ENCODE measurements at places on chromosomes 11 and 22.
A peak's percentile ranks its signal among the peaks of the same experiment; 100 is the strongest.

- DNase-seq = no peak
These were observed 198.5 kb upstream of the CTSC start for GRCh38 chr11:88535916-88536547.

DNA sequence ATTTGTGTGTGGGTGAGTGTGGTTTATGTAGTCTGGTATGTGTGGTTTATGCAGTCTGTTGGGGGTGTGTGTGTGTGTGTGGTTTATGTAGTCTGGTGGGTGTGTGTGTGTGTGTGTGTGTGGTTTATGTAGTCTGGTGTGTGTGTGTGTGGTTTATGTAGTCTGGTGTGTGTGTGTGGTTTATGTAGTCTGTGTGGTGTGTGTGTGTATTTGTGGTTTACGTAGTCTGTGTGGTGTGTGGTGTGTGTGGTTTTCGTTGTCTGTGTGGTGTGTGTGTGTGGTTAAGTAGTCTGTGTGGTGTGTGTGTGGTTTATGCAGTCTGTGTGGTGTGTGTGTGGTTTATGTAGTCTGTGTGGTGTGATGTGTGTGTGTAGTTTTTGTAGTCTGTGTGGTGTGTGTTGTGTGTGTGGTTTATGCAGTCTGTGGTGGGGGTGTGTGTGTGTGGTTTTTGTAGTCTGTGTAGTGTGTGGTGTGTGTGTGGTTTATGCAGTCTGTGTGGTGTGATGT is 26.2 kb upstream of the PARVG start:
- DNase-seq = no peak

- no peak for DNase-seq
These were observed 11.8 kb upstream of the APLNR start for GRCh38 chr11:57248780-57249383.

DNA sequence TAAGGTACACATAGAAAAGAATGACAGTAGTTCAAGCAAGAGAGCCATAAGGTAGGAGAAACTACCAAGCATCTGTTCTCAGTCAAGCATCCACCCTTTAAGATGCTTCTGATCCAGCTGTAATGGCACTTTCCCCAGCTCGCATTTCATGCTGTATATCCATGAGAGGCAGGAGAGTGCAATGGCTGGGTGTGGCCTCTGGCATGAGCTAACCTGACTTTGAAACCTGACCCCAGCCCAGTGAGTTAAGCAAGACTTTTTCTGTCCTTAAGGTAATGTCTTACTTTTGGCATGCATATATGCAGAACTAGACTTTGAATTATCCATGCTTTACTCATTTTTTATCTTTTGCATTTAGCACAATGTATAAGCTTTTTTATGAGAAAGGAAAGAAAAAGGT is 79.8 kb upstream of the CNTN5 start:
- no peak for DNase-seq

- no peak for DNase-seq
These were observed 51.6 kb downstream of the RRM1 start for GRCh38 chr11:4146070-4146771.

DNA sequence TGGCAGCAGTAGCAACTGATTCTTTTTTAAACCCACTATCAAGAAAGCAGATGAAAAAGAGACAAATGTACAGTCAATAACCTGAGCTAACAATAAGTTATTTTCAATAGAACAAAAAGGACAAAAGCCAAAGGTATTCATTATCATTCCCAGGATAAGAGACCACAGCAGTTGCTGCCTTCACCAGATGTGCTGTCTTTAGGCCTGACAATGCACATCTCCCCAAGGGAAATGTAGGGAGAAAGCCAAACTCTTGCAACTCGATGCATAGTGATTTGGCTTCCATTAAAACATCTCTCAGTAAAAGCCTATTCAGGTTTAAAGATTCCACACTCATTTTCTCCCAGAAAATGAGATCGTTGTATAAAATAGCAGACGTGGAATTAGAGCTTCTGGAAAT is 210.7 kb downstream of the METTL15 start:
- no peak for DNase-seq

DNA sequence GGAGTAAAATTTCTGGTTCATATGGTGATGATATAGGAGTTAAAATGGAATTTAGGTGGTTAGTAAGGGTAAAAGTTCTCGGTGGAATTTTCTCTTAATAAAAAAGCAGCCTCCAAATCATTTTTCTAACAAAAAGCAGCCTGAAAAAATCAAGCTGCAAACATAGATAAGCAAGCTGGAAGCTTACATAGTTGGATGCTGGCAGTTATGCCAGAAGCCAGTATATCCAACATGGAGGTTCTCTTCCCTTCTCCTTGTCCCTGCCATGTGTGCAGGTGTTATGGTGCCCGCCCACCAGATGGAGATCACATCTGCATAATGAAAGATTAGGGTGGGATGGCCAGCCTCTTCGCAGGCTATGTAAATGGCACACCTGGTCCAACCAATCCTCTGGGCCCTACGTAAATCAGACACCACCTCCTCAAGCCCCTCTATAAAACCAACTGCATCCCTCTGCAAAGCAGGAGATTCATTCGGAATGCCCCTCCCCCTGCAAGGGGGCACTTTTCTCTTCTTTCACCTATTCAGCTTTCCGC is 22.4 kb downstream of the PIWIL3 start:
- DNase-seq = no peak

- DNase-seq = no peak
These were observed 5.7 kb downstream of the LTO1 start for GRCh38 chr11:69669486-69669885.

- DNase-seq = peak; percentile 54
These were observed 23.5 kb upstream of the TH start for GRCh38 chr11:2194877-2195755.

DNA sequence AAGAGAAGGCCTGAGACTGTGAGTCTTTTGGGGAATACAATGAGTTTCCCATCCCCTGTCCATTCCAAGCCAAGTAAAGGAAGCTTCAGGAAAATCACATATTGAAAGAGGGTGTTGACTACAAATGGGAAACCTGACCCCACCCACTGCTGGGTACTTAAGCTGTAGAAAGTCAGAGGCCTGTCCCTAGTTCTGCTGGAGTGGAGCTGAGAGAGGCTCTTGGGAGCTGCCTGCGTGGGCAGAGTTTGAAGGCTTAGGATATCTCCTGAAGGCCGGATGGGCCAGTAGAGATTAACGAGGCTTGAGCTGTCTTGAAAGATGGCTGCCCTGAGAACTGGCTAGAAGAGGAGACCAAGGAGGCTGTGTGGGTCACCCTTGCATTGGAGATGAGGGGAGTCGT is 176.2 kb upstream of the NECTIN1 start:
- DNase-seq = no peak

- no peak for DNase-seq
These were observed 45.6 kb downstream of the PISD start for GRCh38 chr22:31616315-31616980.

DNA sequence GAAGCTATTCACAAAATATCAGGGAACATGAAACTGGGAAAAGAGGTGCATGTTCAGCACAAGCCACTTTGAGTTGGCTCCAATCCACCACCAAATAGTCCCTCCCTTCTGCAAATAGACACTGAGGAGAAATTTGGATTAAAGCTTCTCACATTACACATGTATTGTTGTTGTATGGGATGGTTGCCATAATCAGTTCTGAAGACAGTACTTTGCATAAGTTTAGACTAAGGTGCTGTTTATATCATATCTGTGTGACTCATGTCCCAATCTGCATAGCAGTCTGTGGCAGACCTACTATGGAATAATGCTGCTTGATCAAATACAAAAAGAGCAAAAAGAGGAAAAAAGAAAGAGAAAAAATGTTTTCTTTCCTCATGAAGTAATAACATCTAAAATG is 376.7 kb upstream of the DDI1 start:
- DNase-seq = no peak

DNA sequence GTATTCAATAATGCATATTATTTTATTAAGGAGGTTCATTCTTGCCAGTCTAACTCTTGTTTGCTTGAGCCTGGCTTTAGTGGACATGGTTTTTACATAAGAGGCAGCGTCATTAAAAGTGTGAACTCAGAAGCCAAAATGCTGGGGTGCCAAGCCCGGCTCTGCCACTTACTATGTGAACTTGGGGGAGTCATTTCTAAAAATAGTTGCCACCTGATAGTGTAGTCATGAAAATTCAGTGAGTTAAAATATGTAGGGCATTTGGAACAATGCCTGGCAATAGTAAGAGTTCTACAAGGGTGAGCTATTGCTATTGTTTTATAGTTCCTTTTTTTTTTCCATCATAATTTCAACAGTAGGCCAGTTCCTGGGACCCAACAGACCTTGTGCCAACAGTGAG is 49.9 kb downstream of the TENM4 start:
- DNase-seq = no peak

DNA sequence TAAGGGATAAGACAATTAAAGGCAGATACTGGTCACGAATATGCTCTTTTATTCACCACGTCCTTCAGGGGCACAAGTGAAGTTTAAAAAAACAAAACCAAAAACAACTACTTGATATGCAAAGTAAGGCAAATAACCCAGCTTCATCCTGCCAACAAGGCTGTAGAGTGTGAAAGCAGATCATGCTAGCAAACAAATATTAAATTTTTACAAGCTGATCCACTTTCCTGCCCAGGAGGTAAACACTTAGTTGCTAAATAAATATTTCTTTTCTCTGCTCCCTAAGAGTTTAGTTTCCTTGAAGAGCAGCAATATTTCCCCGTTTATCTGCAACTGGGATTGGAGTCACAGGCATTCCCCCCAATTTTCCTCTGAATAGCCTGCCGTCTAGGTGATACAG is 300.2 kb downstream of the LARGE1 start:
- DNase-seq = no peak

- no peak for DNase-seq
These were observed 10.3 kb upstream of the BIK start for GRCh38 chr22:43100225-43100624.

GRCh38 chr11:66112601-66113499 is 42.8 kb downstream of the PACS1 start:
- DNase-seq = no peak

DNA sequence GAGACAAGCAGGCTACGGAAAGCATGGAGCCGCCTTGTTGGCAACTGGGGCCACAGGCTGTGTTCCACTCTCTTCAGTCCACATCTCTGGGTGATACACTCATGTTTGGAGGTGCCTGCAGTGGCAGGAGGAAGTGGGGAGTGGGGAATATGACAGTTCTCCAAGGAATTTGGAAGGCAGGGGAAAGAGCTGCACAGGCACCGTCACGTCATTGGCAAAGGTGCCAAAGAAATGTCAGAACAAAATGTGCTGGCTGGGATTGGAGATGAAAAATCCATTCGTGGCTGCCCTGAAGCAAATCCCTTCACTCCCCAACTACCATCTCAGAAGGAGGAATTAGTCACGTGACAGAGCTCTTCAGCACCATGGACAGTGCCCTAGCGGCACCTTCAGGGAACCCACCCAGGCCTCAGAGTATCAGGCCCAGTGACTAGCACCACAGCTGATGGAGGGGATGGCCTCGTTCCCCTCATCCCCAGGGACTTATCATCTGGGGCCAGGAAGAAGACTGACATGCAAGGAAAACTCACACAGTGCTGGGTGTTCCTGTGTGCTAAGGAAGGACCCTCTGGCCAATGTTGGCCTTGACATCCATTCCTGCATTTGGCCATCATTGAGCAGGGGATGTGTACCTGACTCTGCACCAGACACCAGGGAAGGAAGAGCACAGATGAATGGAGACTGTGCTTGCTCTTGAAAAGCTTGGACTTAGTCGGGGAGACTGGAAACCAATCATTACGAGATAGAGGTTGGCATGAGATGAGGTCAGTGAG is 48.5 kb upstream of the PRDM11 start:
- peak; percentile 23 for DNase-seq

GRCh38 chr11:70312401-70313357 is 42.2 kb downstream of the PPFIA1 start:
- no peak for DNase-seq

GRCh38 chr11:80948781-80949180 is 1508.0 kb upstream of the TENM4 start:
- DNase-seq = no peak

- DNase-seq = no peak
These were observed 110.9 kb downstream of the KCNC1 start for GRCh38 chr11:17845431-17845881.

- no peak for DNase-seq
These were observed 84.2 kb downstream of the CELSR1 start for GRCh38 chr22:46453006-46453828.

GRCh38 chr22:24486501-24486921 is 8.6 kb upstream of the UPB1 start:
- DNase-seq = no peak

- DNase-seq = no peak
These were observed 2.1 kb upstream of the PRR33 start for GRCh38 chr11:1893581-1894359.

DNA sequence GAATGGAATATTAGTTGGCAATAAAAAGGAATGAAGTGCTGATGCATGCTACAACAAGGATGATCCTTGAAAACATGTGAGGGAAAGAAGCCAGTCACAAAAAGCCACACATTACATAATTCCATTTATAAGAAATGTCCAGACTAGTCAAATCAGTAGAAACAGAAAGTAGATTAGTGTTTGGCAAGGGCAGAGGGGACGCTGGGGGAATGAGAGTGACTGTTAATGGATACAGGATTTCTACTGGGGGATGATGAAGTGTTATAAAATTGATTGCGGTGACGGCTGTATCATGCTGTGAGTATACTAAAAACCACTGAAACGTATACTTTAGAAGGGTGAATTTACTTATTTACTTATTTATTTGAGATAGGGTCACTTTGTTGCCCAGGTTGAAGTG is 57.9 kb downstream of the C11orf58 start:
- no peak for DNase-seq

DNA sequence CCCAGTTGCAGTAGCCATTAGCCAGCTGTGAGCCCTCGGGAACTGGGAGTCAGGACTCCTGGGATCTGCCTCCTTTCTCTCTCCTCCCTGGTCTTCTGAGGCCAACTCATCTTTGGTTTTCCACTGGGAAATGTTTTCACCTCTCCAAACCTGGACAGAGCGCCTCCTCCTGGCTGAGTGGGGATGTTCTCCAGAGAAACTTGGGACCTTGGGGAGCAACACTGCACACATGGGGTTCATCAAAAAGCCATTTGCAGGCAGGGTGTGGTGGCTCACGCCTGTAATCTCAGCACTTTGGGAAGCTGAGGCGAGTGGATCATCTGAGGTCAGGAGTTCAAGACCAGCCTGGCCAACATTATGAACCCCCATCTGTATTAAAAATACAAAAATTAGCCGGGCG is 145.4 kb downstream of the NECTIN1 start:
- DNase-seq = no peak

GRCh38 chr11:133038850-133039249 is 493.5 kb downstream of the OPCML start:
- no peak for DNase-seq

DNA sequence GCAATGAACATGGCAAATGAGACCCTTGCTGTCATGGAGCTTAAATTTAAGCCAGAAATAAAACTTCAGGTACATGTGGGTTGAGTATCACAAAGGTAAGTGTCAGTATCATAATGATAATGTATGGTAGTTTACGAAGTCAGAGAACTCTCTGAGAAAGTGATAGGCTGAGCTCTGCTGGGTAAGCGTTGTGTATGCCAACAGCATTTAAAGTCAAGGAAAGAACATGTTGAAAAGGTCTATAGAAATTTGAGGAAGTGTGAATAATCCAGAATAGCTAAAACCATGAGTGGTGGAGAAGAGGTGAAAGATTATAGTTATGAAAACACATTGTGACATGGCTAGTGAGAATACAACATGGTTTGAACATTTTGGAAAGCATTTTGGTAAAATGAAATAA is 17.4 kb upstream of the CTSC start:
- no peak for DNase-seq

GRCh38 chr11:6523253-6523652 is 26.2 kb downstream of the DNHD1 start:
- no peak for DNase-seq

GRCh38 chr11:42337786-42338455 is 878.5 kb upstream of the LRRC4C start:
- no peak for DNase-seq

GRCh38 chr11:114197799-114198500 is 98.2 kb upstream of the NNMT start:
- DNase-seq = no peak

Measured in stimulated activated CD4-positive, alpha-beta T cell treated with anti-CD3 and anti-CD28 coated beads, Interleukin-12 subunit alpha, Interleukin-12 subunit beta, amount 100 ng/mL, for 4 hours (primary cell).